T-helper 17 cell (primary cell): ENCODE measurements at places on chromosomes 4 and X. TPM values are rescaled to one million over a fixed set of nuclear protein-coding genes. Genes with fewer than 3 reads are reported as not detected.
A peak's percentile ranks its signal among the peaks of the same experiment; 100 is the strongest.

Gene MAGEB1
- total RNA-seq: not detected

DNA sequence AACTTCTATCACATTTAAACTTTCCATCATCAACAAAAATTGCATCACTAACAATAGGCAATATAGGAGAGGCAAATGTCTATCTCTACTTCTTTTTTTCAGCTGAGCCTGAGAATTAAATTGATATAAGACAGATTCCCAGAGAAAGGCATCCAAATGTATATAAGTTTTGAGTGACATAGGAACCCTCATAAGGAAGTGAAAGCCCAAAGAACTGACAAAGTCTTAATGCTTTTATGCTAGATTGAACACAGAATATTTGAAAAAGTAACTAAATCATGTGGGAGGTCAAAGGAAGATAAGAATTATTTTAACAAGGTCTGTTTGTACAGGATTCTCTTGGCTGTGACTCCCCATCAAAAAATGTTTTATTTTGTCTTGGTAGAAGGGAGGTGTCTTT lies 714.9 kb downstream of the GRXCR1 start:
- H3K27ac ChIP-seq: no peak overlapping the region
- DNase-seq: no peak
- H3K36me3 ChIP-seq: no peaks in the 10 kb centered on the region

- no peaks in the 10 kb centered on the region for H3K27me3 ChIP-seq
- H3K4me1 ChIP-seq: peaks cover 45% of the 10 kb centered on the region
- peak overlapping the region; percentile 90 for H3K4me3 ChIP-seq
- peak overlapping the region; percentile 99 for H3K27ac ChIP-seq
Observed at GRCh38 chrX:56762220-56762619, 33.2 kb downstream of the NBDY start.

Gene DCAF12L2
- not detected for total RNA-seq

GRCh38 chr4:21656832-21657231 lies 291.7 kb downstream of the KCNIP4 start:
- no peaks in the 10 kb centered on the region for H3K27me3 ChIP-seq
- H3K4me3 ChIP-seq: no peak overlapping the region
- H3K27ac ChIP-seq: no peak overlapping the region
- H3K4me1 ChIP-seq: no peaks in the 10 kb centered on the region

DNA sequence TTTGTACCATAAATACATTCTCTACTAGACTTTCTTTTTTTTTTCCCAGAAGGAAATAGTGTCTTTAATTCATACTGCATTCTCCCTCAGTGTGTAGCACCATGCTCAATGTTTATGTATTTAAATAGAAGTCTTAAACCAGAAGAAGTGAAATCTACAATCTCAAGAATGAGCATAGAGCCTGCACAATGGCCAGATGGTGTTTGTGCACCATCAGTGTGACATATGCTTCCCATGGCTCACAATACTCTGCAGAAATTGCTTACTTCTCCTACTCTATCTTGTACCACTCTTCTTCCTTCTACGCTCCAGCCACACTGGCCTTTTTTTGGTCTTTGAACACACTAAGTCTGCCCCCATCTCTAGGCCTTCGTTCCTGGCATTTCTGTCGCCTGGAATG lies 2.6 kb upstream of the DOCK11 start:
- no peak overlapping the region for H3K27ac ChIP-seq
- no peaks in the 10 kb centered on the region for H3K27me3 ChIP-seq
- peaks cover 6% of the 10 kb centered on the region for H3K36me3 ChIP-seq
- H3K4me3 ChIP-seq: no peak overlapping the region
- no peak for DNase-seq

GRCh38 chr4:4862071-4862551 lies 2.6 kb downstream of the MSX1 start:
- H3K27me3 ChIP-seq: peaks cover 76% of the 10 kb centered on the region
- peak overlapping the region; percentile 59 for H3K27ac ChIP-seq
- no peak for DNase-seq
- H3K4me3 ChIP-seq: peak overlapping the region; percentile 15

Gene INPP4B
- total RNA-seq: 91.8 TPM

DNA sequence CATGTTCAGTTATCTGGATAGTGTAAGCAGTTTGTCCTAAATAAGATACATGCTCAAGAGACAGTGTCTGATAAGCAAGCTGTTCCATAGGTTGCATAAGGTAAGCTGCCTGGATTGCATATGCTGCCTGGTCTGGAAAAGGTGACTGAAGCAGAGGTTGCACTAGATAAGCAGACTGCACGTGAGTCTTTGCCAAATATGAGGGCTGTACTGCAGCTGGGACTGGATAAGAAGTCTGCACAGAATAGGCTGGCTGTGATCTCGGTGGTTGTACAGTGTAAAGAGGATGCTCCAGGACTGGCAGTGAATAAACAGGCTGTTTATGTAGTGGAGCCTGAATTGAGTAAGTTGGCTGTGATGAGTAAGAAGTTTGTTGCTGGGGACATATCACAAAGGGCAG lies 68.9 kb downstream of the WNK3 start:
- H3K4me1 ChIP-seq: no peaks in the 10 kb centered on the region
- DNase-seq: no peak
- no peaks in the 10 kb centered on the region for H3K36me3 ChIP-seq
- no peaks in the 10 kb centered on the region for H3K27me3 ChIP-seq

- no peak for DNase-seq
- H3K4me1 ChIP-seq: no peaks in the 10 kb centered on the region
- no peak overlapping the region for H3K27ac ChIP-seq
Observed at GRCh38 chr4:27515140-27515539, 654.5 kb downstream of the STIM2 start.

DNA sequence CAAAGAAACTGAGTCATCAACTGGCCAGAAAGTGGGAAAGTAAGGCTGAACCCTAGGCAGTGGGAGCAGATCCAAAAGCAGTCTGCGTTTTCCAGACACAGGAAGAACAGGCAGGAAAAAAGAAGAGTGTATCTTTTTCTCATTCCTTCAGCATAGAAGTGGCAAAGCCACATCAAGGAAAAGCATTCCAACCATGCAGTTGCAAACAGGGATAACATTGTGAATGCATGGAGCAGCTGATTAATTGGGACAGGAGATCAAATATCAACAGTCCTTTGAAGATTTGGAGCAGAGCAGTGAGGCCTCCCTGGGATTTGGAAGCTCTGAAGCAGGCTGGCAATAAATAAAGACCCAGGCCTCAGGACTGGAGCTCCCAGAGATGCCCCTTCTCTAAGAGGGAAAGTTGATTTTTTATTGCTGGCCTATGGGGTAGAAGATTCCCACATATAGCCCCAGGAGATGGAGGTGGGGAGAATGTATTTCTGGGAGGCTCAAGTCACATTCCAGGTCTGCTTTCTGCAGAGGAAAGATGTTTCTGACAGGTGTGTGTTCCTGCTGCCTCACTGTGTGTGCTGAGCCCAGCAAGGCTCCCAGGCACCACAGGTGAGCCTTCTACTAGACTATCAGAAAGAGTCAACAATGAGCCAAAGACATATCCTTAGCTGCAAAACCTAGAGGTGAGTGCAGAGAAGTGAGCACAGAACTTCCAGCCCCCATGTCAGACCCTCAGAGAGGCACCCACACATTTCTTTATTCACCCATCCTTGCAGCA lies 222.5 kb downstream of the RAB28 start:
- no peaks in the 10 kb centered on the region for H3K4me1 ChIP-seq
- no peak overlapping the region for H3K4me3 ChIP-seq
- DNase-seq: no peak
- H3K27me3 ChIP-seq: no peaks in the 10 kb centered on the region

DNA sequence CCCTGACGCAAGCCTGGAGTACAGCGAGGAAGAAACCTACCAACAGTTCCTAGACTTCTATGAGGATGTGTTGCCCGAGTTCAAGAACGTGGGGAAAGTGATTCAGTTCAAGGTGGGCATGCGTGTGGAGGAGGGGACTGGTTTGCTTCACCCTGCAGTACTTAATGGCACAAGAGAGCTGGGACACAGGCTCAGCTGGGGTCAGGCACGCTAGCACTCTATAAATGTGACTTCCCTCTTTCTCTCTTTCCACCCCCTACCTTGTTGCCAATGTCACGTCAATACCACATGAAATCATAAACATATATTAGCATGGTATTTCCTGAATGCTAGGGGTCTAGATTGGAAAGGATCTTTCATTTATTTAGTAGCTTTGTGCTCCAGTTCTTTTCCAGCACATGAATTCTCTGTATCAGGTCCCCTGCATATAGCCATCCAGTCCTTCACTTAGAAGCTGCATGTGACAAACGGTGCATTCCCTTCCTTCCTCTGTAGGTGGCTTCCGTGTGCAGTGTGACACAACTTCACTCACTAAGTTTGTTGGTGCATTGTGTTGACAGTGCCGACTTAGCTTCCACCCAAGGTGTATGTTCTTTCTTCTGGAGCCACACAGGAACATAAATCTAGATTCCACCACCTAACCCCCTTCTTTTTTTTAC lies 25.6 kb downstream of the ZRSR2 start:
- no peak for DNase-seq
- no peaks in the 10 kb centered on the region for H3K27me3 ChIP-seq
- H3K27ac ChIP-seq: no peak overlapping the region

GRCh38 chr4:47972181-47972580 lies 44.3 kb downstream of the CNGA1 start:
- H3K4me1 ChIP-seq: peaks cover 2% of the 10 kb centered on the region
- peaks cover 14% of the 10 kb centered on the region for H3K27me3 ChIP-seq
- DNase-seq: no peak
- H3K27ac ChIP-seq: no peak overlapping the region

Gene RTL3
- total RNA-seq: not detected

GRCh38 chr4:132651196-132651595 lies 497.9 kb upstream of the PCDH10 start:
- no peak overlapping the region for H3K4me3 ChIP-seq
- DNase-seq: no peak
- no peak overlapping the region for H3K27ac ChIP-seq
- H3K27me3 ChIP-seq: no peaks in the 10 kb centered on the region
- no peaks in the 10 kb centered on the region for H3K4me1 ChIP-seq

Gene ETDA
- not detected for total RNA-seq

GRCh38 chr4:112026058-112026457 lies 119.2 kb upstream of the FAM241A start:
- DNase-seq: no peak
- no peaks in the 10 kb centered on the region for H3K36me3 ChIP-seq
- no peaks in the 10 kb centered on the region for H3K4me1 ChIP-seq

- no peak for DNase-seq
- peaks cover 3% of the 10 kb centered on the region for H3K4me1 ChIP-seq
- H3K27ac ChIP-seq: no peak overlapping the region
- no peaks in the 10 kb centered on the region for H3K27me3 ChIP-seq
- no peaks in the 10 kb centered on the region for H3K36me3 ChIP-seq
Observed at GRCh38 chrX:38108364-38108763, 102.0 kb downstream of the SYTL5 start.

- no peak overlapping the region for H3K4me3 ChIP-seq
Observed at GRCh38 chrX:50716706-50717105, 97.3 kb downstream of the SHROOM4 start.

DNA sequence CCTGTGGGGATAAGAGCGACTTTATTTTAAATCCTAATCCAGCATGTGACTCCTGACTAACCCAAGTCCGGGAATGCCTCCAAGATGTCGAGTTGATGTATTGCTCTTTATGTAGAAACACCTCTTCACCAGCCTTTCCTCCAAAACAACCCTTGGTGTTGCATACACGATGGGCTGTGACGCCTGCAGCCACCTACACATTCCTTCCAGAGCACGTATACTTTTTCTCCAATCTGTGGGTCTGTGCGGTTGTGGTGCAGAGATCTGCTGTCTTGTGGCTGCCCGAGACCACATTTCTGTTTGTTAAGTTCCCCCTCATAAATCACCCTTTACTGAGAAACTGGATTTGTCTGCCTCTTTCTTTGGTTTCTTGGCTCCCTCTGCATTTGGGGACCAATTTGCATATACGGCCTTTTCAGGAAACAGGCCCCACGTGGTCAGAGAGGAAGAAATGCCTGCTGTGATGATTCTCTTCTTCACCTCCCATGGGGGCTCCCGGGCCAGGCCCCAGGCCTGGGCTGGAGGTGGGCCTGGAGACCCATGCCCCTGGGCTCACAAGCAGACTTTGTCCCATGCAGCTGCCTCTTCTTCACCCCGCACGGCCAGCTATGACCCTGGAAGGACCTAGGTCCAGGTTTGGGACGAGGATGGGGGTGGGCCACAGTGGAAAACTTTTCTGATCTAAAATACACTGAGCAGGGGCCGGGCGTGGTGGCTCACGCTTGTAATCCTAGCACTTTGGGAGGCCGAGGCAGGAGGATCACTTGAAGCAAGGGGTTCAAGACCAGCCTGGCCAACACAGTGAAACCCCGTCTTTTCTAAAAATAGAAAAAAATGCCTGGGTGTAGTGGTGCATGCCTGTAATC lies 21.4 kb upstream of the AFAP1 start:
- peaks cover 22% of the 10 kb centered on the region for H3K4me1 ChIP-seq
- H3K36me3 ChIP-seq: no peaks in the 10 kb centered on the region
- no peaks in the 10 kb centered on the region for H3K27me3 ChIP-seq
- peak overlapping the region; percentile 66 for H3K27ac ChIP-seq

Gene CYP4V2
- total RNA-seq: 21.0 TPM

DNA sequence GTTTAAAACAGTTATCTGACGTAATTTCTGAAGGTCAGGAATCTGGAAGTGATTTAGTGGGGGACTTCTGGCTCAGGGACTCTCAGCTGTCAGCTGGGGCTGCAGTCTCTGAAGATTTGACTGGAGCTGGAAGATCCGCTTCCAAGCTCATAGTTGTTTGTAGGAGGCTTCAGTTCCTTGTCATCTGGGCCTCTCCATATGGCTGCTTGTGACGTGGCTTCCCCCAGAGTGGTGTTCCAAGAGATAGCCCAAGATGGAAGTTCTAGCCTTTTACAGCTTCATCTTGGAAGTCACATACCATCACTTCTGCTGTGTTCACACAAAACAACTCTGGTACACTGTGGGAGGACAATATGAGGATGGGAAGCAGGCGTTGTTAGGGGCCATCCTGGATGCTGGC lies 2.1 kb downstream of the MPC1L start:
- H3K36me3 ChIP-seq: no peaks in the 10 kb centered on the region
- no peaks in the 10 kb centered on the region for H3K4me1 ChIP-seq
- DNase-seq: no peak
